ENCODE measurements at places on chromosomes 1 and 21. TPM values are rescaled to one million over a fixed set of nuclear protein-coding genes. Genes with fewer than 3 reads are reported as not detected.

The FOXO6 gene
- 0.67 TPM for total RNA-seq

The OR2G3 gene
- total RNA-seq, result not detected

The ZNF648 gene
- total RNA-seq, result 1.0 TPM

The AK2 gene
- total RNA-seq, result 161 TPM

The DNAJC6 gene
- total RNA-seq, result 8.3 TPM

The FNDC10 gene
- 8.0 TPM for total RNA-seq

The LCE1F gene
- not detected for total RNA-seq

Data from kidney epithelial cell (primary cell).